ENCODE measurements at places on chromosomes 11 and 22.
A peak's percentile ranks its signal among the peaks of the same experiment; 100 is the strongest.

DNA sequence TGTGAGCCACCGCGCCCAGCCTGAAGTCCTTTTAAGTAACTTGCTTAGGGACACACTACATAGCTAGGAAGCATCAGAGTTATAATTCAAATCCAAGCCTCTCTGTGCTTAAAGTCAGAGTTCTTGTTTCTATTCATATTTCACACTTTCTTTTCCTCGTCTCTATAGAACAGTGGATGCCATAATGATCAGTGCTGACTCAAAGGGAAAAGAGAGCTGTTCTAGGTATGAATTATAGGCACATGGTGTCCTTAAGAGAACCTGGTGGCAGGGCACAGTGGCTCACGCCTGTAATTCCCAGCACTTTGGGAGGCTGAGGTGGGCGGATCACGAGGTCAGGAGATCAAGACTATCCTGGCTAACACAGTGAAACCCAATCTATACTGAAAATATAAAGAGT is 400.2 kb upstream of the DDI1 start:
- DNase-seq = no peak

GRCh38 chr11:102599642-102600261 is 25.4 kb downstream of the MMP20 start:
- DNase-seq = no peak

DNA sequence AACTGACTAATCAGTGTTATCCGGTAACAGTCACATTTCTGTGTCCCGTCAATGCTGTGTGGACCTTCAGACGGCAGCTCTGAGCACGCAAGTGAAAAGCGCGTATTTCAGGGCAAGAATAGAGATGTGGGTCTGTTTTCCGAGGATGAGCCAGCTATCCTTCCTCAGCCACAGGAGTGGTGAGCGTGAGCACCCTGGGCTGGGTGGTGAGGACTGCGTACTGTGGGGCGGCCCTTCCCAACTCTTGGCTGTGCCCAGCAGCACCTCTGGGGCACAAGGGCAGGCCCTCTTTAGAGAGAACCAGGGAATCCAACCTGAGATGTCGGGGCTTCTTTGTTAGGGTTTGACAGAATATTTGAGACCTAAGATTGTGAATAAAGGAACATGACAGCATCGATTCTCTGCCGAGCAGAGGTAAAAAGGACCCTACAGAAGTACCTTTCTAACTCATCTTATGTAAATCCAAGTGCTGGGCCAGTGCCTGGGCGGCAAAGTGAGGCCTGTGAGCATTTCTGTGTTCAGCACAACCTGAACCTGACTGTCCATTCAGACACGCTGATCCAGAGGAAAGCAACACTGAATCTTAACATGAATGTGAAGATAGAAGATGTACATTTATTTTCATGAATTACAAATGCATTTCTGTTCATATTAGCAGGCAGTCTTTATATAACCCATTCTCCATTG is 26.5 kb upstream of the YPEL1 start:
- DNase-seq = no peak

DNA sequence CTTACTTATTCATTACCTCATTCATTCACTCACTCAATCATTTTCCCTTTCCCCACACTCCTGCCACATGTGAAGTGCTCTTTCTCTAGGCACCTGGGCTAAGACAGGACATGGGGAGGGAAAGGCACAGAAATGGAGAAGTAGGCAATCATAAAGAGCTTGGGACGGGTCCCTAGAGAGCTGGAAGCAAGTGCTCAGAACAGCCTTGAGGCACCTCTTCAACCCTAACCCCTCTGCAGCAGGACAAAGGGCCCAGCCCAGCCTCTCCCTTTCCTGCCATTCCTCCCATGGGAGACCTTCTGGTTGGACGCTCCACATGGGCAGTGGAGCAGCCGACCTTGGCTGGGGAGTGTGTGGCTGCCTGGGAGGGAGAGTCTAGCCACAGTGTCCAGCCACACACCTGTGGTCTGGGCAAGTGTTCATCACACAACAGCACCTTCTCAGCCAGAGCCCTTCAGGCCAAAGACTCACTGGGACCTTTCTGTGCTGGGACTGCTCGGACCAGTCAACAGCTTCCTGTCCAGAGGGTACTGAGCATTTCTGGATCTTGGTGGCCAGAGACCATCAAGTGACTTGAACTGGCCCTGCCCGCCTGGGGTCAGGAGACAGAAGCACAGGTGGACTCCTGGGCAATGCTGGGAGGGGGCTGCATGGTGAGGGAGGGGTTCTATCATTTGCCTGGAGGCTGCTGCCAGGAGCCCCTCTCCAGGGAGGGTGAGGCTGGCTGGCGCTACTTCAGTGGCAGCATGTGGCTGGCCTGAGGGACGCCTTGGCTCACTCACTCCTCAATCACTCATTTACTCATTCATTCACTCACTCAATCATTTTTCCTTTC is 1.0 kb upstream of the MUC5AC start:
- no peak for DNase-seq

GRCh38 chr11:59182457-59183151 is 10.7 kb downstream of the DTX4 start:
- DNase-seq = peak; percentile 48

DNA sequence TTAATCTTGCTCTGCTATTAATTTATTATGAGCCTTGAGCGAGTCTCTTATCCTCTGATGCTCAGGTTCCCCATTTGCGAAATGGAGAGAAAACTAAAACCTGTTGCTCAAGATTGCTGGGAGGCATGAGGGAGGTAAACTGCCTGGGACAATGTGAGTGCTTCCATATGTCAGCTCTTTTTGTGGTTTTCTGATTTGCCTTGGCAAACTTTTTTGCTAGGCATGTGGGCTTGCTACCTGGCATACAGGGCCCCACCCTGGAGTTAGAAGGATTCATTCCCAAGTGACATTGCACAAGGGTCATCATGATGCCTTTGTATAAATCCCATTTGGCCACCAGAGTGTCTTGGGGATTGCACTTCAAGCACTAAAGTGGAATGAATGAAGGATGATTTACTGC is 22.4 kb downstream of the TSPAN18 start:
- no peak for DNase-seq

DNA sequence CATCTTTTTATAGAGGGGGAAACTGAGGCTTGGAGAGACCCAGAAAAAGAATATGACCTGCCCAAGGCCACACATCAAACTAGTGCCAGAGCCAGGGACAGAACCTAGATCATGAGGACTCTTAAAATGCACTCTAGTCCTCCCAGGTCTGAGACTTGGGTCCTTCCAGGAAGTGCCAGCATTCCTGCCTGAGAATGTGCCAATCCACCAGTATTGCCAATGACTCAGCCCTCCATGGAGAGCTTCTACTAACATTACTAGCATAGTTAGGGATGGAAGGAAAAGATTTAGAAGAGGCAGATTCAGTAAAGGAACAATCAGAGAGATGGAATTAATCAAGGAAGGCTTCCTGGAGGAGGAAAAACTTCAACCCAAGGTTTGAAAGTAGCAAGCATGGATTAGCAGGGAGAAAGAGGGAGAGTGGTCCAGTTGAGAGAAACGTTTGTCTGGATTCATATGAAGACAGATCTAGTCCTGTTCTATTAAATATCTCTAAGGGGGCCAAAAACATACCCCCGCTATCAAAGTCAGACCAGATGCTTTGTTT is 20.1 kb upstream of the SMIM35 start:
- DNase-seq = no peak

DNA sequence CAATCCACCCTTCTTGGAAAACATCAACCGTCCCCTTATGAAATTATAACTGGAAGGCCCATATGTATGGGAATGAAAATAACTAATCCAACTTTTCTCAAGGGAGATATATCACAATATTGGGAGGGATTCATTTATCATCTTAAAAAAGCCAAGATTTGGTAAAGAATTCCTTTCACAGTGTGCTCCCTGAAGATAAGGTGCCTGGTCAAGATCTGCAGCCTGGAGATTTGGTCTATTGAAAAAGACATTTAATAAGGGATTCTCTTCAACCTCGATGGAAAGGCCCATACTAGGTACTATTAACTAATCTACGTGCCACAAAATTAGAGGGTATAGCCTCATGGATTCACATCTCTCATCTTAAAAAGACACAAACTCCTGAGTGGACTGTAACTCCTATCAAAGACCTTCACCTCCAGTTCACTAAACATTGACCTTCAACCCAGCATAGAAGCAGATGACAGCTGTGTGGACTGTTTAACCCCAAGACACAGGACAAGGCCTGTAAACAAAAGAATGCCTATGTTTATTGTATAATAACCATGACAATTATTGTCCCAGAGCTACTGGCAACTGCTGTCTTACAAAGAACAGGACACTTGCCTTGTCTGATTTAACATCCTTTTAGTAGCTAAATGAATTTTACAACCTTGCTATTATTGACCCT is 4.8 kb upstream of the FDX1 start:
- no peak for DNase-seq

DNA sequence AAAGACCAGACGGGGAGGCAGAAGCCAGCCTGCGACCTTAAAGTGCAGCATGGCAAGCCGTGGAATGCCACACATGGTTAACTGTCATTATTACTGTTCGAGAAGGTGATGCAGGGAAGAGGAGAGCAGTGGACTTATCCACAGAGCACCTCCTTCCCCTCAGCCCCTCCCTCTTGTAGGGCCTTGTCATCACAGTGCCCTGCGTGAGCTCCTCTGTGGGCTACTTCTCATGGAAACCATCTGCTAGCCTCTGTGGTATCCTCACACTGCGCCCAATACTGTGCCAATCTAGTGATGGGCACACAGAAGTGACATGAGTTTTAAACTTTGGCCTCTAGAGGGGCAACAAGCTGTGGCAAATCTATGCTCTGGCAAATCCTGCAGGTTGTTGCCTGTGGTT is 18.2 kb upstream of the CCDC134 start:
- peak; percentile 40 for DNase-seq

DNA sequence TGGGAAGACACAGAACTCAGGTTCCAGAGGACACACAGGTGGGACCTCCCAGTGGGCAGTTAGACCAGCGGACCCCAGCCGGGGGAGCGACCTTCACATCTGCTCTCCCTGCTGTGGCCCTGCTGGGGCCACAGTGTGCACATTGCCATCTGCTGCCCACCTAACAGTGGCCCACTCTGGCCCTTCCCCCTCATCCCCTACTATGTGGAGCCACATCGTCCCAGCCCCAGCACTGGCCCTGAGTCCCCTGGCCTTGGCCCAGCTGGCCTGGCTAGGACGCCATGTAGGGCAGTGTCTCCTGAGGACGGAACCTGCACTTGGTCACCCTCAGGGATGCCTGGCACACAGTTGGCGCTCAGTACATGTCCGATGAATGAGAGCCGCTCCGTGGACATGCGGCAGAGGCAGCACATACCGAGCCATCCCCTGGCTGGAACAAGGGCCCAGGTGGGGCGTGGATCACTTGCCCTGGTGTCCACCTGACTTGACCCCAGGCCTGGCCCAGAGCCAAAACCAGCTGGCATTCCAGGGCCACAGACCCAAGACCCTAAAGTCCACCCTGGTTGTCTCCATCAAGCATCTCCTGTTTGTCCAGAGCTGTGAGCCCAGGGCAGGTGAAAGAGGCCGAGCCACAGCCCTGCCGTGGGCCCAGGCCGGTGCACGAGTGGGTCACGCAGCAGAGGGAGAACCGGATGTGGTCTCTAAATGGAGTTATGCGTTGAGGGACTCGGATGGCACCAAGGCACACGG is 93.1 kb upstream of the FGF3 start:
- no peak for DNase-seq

- DNase-seq = peak; percentile 78
Observed at GRCh38 chr11:128757235-128757711, 63.4 kb downstream of the FLI1 start.

DNA sequence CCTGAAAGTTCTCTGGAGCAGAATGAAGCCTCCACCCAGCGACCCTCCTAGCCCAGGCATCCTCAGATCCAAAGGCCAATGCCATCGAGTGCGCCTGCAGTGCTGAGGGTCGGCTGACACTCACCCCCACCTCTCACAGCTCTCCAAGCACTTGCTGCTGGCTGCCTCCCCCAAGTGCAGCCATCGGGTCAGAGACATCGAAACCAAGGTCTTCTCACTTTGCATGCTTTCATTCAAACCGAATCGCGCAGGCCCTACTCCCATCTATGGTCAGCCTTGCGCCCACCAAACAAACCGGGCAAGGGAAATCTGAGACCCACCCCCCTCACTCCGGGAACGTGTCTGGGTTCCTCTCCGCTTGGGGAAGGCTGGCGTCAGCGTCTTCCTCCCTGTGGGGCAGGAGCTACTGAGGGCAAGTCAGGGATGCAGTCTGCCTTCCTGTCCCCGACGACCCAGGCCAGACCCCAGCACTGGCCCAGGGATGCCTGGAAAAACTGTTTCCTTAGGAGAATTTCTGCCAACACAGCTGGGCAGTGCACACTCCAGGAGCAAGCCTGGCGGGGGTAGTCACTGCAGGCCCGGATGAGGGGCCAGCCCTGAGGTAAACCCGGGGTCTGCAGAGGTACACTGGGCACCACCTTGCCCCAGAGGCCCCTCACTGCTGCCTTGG is 7.0 kb downstream of the WNT7B start:
- DNase-seq = no peak
